ENCODE measurements at places on chromosomes 13 and 19.
A peak's percentile ranks its signal among the peaks of the same experiment; 100 is the strongest.

- no peak for DNase-seq
Measured at GRCh38 chr13:114032126-114032799, 58.4 kb upstream of the C13orf46 start.

DNA sequence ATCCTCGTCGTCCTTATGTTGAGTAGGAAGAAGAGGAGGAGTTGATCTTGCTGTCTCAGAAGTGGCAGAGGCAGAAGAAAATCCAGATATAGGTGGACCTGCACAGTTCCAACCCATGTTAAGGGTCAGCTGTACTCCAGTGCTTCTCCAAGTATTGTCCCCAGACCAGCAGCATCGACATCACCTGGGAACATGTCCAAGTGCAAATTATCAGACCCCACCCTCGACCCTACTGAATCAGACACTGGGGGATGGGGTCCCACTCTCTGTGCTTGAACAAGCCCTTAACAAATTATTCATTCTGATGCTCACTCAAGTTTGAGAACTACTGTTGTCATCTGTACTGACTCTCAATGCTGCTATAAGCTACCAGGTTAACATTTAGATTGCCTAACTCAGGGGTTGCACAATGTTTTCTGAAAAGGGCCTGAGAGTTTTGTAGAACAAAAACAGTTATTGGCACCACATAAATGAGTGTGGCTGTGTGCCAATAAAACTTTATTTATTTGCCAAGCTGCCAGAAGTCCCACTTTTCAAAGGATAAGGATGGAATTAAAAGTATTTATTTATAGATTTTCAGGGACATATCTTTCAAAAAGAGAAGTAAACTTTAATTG, 226.7 kb upstream of the IPO5 start:
- DNase-seq, result no peak

DNA sequence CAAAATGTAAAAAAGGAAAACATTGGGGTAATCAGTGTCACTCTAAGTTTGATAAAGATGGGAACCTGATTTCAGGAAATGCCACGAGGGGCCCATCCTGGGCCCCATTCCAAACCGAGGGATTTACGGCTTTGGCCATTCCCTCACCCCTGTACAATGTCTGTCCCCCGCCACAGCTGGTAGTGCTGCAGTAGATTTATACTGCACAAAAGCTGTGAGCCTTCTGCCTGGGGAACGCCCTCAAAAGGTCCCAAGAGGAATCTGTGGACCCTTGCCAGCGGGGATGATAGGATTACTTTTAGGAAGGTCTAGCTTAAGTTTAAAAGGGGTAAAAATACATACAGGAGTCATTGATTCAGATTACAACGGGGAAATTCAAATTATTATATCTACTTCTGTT, 173.4 kb upstream of the SGCG start:
- DNase-seq, result no peak

- no peak for DNase-seq
Measured at GRCh38 chr19:41918653-41919244, 9.5 kb downstream of the ERFL start.

- no peak for DNase-seq
Measured at GRCh38 chr19:3167533-3168272, 10.9 kb upstream of the S1PR4 start.

GRCh38 chr13:37270226-37271001, 164.9 kb upstream of the CSNK1A1L start:
- no peak for DNase-seq

GRCh38 chr13:47144782-47145181, 247.9 kb upstream of the HTR2A start:
- no peak for DNase-seq

- DNase-seq, result no peak
Measured at GRCh38 chr19:30160426-30160825, 211.8 kb upstream of the ZNF536 start.

DNA sequence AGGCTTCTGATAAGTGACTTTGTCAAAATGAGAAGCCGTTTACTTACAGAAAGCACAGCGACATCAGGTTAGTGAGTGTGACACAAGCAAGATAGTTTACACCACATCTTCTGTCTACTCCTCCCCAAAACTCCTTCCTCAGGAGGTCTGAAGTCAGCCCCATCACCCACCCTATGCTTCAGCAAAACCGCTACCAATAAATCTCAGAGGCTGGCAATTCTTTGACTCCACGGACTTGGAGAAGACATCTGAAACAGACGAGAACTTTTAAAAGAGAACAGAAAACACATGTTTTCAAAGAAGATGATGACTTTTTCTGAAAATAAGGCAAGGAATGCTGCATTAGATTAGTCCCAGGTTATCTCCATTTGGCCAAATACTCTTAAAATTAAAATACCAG, 261.1 kb downstream of the TBC1D4 start:
- no peak for DNase-seq

DNA sequence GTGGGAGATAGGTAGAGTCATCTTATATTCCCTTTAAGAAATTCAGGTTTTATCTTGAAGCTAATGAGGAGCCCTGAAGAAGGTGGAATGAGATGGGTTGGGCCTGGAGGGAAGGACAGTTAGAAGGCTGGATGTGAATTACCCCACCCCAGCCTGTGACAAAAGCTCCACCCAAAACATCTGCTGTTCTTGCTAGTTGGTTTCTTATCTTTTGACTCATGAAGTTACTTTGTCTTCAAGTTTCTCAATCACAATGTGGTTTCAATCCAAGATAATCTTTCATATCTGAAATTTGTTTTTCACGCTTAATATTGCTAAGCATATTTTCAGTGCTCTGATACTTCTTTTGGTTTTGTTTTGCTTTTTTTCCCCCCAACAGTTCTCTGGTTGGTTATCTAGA, 38.3 kb upstream of the HMGB1 start:
- DNase-seq, result no peak

GRCh38 chr19:2254064-2254872, 1.9 kb downstream of the JSRP1 start:
- no peak for DNase-seq

- DNase-seq, result peak; percentile 77
Measured at GRCh38 chr19:39402346-39403300, 4.0 kb upstream of the ZFP36 start.

DNA sequence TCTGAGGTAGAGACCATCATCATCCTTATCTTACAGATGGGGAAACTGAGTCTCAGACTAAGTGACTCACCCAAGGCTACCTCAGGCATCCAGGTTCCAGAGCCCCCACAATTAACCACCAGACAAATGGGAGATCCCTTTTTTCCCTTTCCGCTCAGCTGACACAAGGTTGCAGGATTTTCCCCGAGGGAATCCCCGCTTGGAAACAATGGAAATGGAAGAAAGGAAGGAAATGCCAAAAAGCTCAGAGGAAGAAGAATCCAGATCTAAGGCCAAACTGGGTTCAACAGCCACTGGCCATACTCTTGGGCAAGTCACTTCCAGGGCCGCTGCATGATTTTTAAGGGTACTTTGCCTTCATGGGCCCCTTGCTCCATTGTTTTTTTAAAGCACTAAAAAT, 1.6 kb downstream of the ZNF71 start:
- no peak for DNase-seq

DNA sequence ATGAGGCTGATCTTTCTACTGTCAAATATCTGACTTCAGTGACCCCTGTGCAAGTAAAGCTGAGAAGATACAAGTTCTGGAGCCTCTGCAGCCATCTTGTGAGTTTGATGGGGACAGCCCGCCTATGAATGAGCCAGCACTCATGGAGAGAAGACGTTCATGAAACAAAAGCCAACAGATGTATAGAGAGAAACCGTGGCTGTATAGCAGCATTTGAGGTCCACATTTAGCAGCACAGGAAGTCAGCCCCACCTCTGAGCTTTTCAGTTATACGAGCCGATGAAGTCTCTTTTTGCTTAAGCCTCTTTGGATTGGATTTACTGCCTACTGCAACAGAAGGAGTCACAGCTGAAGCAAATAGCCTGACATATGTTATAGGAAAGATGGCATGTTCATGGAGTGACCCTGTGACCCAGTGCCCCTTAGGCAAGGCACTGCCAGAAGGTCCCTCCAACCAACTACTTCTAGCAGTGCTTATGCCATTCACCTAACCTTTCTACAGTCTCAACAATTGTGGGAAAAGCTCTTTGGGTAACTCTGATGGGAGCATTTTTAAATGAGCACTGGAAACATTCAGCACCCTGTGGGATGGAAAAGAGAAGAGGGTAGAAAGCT, 3.5 kb upstream of the DLEU7 start:
- no peak for DNase-seq

- DNase-seq, result no peak
Measured at GRCh38 chr13:89865164-89866064, 1482.1 kb upstream of the MIR17HG start.

GRCh38 chr19:57771417-57771816, 1.9 kb downstream of the ZNF586 start:
- DNase-seq, result no peak

DNA sequence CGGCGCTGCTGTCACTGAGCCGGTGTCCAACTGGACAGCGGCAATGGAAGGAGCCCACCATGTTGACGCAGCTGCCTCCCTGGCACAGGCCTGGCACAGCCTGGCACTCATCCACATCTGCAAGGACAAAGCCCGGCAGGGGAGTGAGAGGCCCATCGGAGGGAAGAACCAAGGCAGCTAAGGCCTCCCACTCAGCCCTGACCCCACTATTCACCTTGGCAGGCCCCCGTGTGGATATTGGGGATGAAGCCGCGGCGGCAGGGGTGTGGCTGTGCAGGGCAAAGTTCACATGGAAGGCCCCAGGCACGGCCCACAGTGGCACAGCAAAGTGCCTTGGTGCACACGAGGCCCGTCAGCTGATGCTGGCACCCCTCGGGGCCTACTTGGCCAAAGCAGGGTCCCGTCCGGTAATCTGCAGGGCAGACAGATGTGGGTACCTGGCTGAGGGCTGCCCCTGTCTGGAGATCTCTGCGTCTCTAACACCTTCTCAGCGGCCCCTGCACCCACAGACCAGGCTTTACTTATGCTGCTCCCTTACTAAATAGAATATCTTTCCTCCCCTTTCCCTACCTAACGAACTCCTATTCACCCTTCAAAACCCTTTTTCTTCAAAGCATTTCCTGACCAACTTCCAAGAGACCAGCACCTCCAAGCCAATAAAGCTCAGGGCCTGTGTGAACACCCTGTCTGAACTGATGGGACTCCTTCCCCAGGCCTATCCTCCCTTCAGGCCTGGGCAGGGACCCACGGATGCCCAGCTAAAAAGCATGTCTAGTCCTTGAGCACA, 7.5 kb downstream of the FBN3 start:
- no peak for DNase-seq

DNA sequence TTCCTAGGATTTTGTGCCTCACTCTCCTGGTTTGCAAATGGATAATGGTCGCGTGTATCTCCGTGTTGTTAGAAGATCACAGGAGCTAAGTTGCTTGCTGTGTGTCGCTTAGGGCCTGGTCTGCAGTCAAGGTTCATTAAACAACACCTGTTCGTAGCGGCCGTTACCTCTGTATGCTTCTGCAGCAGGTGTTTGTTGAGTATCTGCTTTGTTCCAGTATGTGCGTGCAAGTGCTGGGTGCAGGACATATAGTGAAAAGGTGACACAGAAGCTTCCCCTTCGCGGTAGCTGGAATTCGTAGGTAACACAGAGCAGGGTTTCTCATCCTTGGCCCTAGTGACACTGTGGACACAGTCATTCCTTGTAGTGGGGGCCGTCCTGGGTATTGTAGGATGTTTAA, 5.4 kb downstream of the MED25 start:
- DNase-seq, result no peak

GRCh38 chr13:23081220-23081619, 99.6 kb upstream of the SGCG start:
- DNase-seq, result no peak

DNA sequence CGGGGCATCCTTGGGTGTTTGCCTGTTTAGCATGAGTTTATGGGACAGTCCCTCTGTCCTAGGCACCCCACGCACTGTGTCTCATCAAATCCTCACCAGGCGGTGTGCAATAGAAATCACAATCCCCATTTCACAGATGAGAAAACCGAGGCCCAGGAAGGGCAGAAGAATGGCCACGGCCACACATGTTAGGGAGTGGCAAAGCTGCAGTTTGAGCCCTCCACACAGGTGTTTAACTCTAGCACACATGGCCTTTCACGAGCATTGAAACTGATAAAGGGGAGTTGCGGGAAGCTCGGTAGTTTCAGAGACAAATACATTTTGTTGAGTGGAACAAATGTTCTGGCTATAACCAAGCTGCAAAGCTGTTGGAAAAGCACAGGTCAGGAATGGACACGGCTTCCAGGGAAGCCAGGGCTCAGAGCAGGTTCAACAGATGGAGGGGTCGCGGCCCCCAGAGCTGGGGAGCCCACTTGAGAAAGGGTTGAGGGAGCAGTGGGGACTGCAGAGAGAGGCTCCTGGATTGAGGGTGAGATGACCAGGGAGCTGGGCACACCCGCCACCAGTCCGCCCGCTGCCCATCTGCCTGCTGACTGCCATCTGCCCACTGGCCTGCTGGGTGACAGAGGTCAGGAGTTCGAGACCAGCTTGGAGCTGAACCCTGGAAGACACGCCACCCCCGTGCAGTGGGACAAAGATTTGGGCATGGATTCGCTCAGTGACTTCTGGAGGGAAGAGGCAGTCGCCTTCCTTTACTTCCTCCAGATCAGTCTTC, 154.7 kb downstream of the URI1 start:
- no peak for DNase-seq

GRCh38 chr13:77749344-77749880, 51.9 kb downstream of the SLAIN1 start:
- DNase-seq, result no peak

DNA sequence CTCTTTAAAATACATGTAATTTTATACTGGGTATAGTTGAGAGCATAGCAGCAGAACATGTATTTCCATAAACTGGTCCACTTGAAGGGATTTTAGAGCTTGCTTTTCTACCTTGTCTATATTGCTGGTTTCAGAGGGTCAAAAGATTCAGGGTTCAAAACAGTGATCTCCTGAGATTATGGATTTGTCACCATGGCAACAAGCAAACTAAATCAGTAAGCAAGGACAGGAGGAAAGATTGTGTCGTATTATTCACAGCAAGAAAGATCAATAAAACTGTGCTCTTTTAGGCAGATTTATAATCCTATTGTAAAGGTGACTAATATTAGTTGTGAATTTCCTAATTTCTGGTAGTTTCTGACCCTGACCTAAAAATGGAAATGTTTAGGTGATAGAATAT, 496.4 kb downstream of the LMO7 start:
- DNase-seq, result no peak

DNA sequence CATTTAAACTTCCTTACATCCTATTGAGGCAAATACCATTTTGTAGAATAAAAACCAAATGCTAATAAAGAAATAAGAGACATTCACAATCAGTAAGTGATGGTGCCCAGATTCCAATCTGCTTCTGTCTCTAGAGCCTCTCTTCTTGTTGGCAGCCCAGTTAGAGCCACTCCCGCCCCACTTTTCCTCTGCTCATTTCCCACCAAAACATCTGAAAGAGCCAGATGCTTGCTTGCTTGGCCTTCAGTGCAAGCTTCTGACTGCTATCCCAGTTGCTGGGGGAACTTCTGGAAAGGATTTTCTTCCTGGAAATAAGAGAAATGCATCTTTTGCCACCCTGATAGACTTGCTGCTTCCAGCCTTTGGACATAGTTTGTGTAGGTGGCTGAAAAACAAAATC, 12.9 kb downstream of the FRY start:
- no peak for DNase-seq

- peak; percentile 29 for DNase-seq
Measured at GRCh38 chr19:15631817-15632216, 8.9 kb upstream of the CYP4F3 start.

Measured in T-helper 9 cell (primary cell).